Omental fat pad (tissue), 4 donors: ENCODE measurements at places on chromosomes 2 and 18. TPM values are rescaled to one million over a fixed set of nuclear protein-coding genes. Genes with fewer than 3 reads are reported as not detected.

DNA sequence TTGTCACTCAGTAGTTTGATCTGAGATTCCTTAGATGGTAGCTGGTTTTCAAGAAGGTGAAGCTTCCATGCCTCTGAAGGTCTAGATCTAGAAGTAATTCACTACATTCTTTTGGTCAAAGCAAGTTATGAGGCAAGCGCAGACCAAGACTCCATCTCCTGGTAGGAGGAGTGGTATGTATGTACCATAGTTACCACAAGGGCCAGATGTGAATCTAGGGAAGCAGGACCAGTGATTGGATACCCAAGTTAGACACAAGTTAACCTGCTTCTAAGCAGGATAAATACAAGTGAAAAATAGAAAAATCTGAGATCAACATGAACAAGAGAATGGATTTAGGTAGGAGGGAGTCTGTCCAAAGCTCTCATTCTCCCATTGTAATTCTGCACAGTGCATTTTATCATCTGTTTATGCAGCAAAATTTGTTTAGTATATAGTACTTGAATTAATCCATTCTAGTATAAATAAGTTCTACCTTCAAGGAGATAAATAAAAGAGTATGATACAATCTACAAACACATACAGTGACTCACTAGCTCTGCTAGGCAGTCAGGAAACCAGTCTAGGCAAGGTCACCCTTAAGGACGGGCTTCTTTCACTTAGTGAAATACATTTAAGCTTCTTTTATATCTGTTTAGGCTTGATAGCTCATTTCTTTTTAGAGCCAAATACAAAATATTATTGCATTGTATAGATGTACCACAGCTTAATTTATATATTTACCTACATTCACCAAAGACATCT is 14.2 kb upstream of the DOCK10 start:
- no peak for DNase-seq

DNA sequence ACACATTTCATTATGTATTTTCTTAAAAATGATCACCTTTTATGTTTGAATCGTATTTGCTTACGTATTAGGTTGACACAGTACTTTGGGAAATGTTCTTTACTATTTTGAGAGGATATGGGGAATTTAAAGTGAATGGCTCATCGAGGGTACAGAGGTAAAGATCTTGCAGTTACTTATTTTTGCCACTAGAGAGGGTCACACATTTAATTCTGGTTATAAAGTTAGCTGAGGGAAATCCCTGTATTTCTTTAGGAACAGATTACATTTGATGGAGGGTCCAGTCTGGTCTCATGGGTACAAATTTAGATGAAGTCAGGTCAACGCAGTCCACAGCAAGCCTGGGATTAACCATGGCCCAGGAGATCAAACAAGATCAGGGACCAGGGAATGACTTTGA is 24.5 kb downstream of the DYNC2LI1 start:
- no peak for DNase-seq

DNA sequence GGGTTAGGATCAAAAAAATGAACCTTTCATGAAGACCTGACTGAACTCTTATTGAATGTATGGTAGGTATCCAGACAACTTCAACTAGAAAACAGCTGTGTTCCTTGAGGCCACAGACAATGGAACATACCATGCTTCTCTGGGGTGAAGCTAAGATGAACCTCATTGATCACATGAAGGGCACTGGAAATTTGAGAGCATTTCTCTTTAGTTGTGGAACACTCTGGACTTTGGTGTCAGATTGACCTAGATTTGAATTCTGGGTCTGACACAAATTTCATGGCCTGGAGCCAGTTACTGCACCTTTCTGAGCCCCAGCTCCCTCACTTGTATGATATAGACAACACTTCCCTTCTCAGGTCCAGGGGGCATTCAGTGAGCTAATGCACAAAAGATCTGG is 411.2 kb upstream of the ID2 start:
- no peak for DNase-seq

The STAT4 gene
- total RNA-seq = 29.4 TPM

GRCh38 chr2:83071352-83071751 is 1387.7 kb downstream of the SUCLG1 start:
- DNase-seq = no peak

- no peak for DNase-seq
Measured at GRCh38 chr2:131493199-131493968, 1.2 kb upstream of the MZT2A start.

The CHPF gene
- total RNA-seq = 70.8 TPM

The RIT2 gene
- total RNA-seq = not detected

The FZD7 gene
- 24.7 TPM for total RNA-seq

The SERPINB10 gene
- 0.31 TPM for total RNA-seq

The ADD2 gene
- 3.2 TPM for total RNA-seq

- no peak for DNase-seq
Measured at GRCh38 chr18:56142001-56142400, 496.4 kb downstream of the TXNL1 start.

DNA sequence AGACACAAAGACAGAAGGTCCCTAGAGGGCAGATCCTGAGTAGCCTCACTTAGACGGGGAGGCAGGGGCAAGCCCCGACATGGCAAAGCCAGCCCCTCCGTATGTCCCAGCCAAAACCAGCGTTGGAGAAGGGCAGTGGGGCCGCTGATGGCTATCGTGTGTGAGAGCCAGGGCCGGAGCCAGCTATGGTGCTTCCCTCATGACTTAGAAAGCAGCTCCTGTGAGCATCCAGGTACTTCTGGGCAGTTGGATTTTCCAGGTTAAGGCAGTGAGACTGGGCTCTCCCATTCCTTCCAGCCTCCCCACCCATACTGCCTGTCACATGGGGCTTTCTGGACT is 31.2 kb upstream of the ROCK2 start:
- DNase-seq = no peak

DNA sequence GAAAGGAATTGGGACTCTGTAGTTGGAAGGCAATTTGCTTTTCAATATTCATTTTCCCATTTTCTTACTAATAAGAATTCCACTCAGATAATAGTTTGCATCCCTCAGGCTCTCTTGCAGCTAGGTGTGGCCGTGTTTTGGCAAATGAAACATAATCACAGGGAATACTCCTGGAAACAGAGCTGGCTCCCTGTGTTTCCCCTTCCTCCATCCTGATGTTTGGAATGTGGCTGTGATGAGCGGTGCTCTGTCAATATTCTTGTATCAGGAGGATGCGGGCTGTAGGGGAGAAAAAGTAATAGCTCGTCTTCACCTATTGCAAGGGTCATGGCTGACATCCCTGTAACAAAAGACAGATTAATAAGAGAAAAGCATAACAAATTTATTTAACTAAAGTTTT is 271.0 kb downstream of the MYCN start:
- no peak for DNase-seq

The KCNS3 gene
- total RNA-seq = 4.8 TPM

GRCh38 chr2:21567395-21567794 is 443.6 kb downstream of the TDRD15 start:
- no peak for DNase-seq

The UGT1A4 gene
- total RNA-seq = not detected

- no peak for DNase-seq
Measured at GRCh38 chr2:164495491-164496223, 125.6 kb downstream of the GRB14 start.

The CDH19 gene
- 0.56 TPM for total RNA-seq

GRCh38 chr2:165057931-165058330 is 102.6 kb upstream of the SLC38A11 start:
- no peak for DNase-seq

The SGO2 gene
- total RNA-seq = 4.7 TPM

- DNase-seq = no peak
Measured at GRCh38 chr2:216622526-216622925, 10.7 kb upstream of the IGFBP2 start.

The CSRNP3 gene
- 1.5 TPM for total RNA-seq

GRCh38 chr2:39128919-39129391 is 8.1 kb upstream of the SOS1 start:
- no peak for DNase-seq

DNA sequence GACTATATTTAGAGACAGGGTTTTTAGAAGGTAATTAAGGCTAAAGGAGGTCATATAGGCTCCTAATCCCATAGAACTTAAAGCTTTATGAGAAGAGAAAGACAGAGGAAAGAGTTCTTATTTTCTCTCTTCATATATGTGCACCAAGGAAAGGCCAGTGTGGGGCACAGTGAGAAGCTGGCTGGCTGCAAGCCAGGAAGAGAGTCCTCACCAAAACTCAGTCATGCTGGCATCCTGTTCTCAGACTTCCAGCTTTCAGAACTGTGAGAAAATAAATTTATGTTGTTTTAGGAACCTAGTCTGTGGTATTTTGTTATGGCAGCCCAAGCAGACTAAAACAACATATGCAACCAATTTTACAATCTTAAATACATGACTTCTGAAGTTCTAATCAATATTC is 31.5 kb upstream of the ATIC start:
- no peak for DNase-seq

DNA sequence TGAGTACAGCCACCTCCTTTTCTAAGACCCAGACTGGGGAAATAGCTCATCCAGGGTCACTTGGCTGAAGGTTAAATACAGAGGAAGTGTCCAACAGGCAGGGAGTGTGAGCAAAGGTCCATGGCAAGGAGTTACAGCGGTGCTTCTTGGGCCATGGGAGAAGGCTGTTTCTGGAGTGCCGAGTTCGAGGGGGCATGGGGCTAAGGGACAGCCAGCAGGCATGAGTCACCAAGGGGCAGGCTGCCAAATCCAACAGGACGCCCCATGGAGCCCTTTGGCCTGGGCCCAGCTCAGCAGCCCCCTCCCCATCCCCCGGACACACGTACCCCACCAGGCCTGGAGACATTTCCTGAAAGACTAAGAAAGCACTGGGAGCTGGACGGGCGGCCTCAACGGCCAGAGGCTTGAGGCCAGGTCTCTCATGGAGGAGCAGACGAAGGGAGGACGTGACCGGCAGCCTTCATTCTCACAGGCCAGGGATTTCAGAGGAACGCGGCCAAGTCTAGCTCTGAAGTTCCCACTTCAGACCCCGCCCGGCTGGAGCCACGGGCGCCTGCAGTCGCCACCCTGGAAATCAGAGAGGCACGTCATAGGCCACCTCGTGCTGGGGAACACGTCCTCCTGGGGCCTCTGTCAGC is 160.4 kb downstream of the SMAD7 start:
- DNase-seq = peak; percentile 51

The IL36G gene
- total RNA-seq = not detected

GRCh38 chr18:45057955-45058600 is 377.4 kb downstream of the SETBP1 start:
- no peak for DNase-seq

The RESP18 gene
- not detected for total RNA-seq

- peak; percentile 35 for DNase-seq
Measured at GRCh38 chr2:23524261-23524706, 139.3 kb downstream of the KLHL29 start.

The SIX3 gene
- total RNA-seq = not detected

The NHEJ1 gene
- total RNA-seq = 23.2 TPM

DNA sequence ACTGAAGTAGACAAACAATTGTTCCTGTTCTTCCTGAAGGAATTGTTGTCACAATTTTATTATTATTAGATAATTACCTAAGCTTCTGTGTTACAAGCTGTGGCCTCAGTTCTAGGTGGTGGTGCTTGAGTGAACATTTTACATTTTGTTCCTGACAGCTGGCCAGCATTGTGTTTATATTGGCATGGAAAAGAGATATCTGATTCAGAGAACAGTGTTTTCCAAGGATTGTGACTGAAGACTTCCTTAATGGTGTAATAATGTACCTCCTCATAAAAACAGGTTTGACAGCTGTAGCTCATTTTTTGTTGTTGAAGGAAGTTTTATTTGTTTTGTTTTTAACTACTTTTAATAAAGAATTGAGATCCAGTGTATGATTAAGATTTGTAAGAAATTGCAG is 95.2 kb downstream of the EPB41L5 start:
- no peak for DNase-seq

DNA sequence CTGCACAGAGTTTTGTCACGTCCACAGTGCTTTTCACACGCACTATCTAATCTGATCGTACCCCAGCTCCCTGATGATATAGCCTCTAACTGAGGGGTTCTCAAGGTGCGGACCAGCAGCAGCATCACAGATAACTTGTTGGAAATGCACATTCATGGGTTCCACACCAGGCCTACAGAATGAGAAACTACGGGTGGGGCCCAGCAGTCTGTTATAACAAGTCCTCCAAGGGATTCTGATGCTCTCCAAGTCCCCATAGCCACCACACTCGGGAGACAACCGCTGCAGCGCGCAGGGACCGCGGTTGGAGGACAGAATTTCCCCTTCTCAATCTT is 745 bp upstream of the BZW1 start:
- no peak for DNase-seq

The LRP2 gene
- total RNA-seq = not detected

- DNase-seq = no peak
Measured at GRCh38 chr18:65919663-65920062, 168.9 kb downstream of the CDH7 start.

- no peak for DNase-seq
Measured at GRCh38 chr2:186757009-186757408, 63.1 kb downstream of the FAM171B start.

The MC2R gene
- not detected for total RNA-seq

- DNase-seq = no peak
Measured at GRCh38 chr18:23567671-23568070, 18.6 kb downstream of the NPC1 start.

The D2HGDH gene
- total RNA-seq = 12.4 TPM

- no peak for DNase-seq
Measured at GRCh38 chr18:70176537-70176936, 28.9 kb downstream of the RTTN start.

DNA sequence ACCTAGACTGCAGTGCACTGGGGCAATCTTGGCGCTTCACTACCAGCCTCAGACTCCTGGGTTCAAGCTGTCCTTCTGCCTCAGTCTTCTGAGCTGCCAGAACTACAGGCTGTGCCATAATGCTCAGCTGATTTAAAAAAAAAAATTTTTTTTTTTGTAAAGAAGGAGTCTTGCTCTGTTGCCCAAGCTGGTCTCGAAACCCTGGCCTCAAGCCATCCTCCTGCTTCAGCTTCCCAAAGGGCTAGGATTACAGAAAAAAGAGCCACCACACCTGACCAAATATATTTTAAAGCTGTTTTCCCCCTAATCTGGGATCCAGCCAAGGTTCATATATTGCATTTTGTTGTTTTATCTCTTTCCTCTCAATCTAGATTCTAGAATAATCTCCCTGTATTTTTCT is 82.2 kb downstream of the RAB31 start:
- DNase-seq = no peak

The OSBPL6 gene
- total RNA-seq = 2.0 TPM

DNA sequence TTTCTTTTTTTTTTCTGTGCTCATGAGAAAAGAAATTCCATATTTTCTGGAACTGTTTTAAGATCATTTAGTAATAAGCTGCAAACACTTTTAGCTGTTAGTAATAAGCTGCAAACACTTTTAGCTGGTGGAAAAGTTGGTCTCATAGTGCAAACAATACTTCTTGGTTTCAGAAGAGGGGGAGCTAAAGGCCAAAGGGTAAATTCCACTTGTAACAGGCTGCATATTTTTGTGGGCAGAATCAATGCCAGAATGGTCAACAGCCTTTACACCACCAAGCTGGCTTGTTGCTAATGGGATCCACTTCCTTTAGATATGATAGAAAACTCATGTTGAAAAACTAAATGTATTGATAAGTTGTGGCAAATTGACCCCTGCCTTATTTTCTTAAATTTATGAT is 356.8 kb downstream of the NR4A2 start:
- no peak for DNase-seq
